ENCODE measurements at places on chromosomes 2 and 18.

- no peak for DNase-seq
Measured at GRCh38 chr18:52337276-52337675, 2.7 kb upstream of the DCC start.

- DNase-seq: no peak
Measured at GRCh38 chr2:226440127-226440918, 359.3 kb downstream of the IRS1 start.

GRCh38 chr18:78296166-78296565 is 683.5 kb upstream of the SALL3 start:
- DNase-seq: no peak

GRCh38 chr2:12051831-12052230 is 305.4 kb downstream of the LPIN1 start:
- no peak for DNase-seq

DNA sequence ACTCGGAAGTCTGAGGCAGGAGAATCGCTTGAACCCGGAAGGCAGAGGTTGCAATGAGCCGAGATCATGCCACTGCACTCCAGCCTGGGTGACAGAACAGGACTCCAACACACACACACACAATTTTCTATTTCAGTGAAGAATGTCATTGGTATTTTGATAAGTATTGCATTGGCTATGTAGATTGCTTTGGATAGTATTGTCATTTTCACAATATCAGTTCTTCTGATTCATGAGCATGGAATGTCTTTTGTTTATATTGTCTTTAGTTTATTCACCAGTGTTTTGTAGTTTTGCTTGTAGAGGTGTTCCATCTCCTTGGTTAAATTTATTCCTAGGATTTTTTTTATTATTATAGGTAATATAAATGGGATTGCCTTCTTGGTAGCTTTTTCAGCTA is 693.4 kb upstream of the SYT4 start:
- no peak for DNase-seq

DNA sequence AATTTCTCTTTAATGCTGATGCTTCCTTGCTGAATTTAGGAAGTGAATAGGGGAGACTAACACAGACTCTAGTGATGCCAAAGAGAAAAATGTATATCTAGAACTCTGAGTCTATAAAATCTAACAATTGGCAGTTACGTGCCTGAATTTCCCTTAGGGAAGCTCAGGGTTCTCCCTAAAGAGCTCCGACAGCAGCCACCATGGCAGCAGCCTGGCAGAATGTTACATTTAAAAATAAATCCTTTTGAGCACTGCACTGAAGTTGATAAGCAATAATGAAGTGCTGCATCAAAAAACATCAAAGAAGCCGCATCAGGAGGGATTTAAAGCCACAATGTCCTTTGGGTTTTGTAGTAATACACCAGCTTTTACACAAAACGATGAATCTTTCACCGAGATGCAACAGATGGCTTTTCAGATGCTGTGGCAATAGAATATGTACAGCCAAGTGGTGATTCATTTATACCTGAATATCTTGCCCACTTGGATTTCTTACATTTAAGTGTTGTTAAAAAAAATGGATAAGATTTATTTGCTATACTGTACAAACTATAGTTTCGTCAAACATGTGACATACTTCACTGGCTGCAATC is 291.2 kb upstream of the SESTD1 start:
- DNase-seq: no peak

DNA sequence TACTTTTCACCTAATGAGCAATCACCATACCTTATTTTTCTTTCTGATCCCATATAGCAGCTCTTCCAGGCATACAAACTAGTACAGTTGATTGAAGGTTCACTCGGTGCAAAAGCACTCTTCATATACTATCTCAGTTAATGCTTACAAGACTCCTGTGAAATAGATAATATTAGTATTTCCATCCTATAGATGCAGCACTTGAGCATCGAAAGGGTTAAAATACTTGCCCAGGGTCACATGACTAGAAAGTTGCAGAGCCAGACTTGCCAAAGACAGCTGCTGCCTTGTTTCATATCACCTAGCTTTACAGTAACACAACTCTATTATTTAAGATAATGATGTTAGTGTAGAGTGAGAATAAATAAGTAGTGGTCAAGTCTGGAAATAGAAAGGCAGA is 466.0 kb upstream of the TNP1 start:
- DNase-seq: peak; percentile 55

GRCh38 chr18:3863593-3863992 is 413.6 kb downstream of the TGIF1 start:
- no peak for DNase-seq

DNA sequence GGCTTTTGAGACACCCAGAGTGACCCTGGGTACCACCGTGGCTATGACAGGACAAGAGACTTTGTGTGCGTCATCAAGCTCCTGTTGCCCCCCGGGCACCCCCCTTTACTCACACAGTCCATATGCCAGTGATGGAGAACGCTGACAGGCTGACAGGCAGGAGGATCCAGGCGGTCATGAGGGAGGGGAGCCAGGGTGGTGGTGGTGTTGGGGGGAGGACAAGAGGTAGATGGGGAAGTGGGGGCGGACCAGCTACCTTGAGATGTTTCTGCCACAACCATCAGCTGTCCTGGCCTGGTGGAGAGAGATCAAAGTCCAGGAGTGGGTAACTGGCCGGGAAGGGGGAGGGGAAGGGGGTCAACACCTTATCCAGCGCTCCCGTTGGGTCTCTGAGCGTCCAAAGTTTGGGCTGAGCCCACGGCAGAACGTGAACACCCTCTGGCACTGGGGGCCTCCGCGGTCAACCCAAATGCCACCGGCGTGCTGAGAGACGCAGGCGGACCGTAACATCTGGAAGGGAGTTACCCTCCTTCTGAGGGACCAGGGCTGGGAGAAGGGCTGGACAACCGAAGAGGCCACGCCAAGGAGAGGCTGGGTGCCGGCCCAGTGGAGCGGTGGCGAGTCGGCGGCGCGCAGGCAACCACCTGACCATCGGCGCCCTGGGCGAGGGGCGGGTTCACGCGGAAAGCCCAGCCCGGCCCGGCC is 575 bp downstream of the TMEM150A start:
- DNase-seq: no peak

GRCh38 chr2:199228887-199229819 is 228.6 kb downstream of the SATB2 start:
- DNase-seq: no peak

GRCh38 chr2:168712053-168712452 is 90.4 kb upstream of the NOSTRIN start:
- DNase-seq: no peak

Measured in NCI-H1105 treated with DMSO at 0.1 percent for 48 hours (cell line).